ENCODE measurements at places on chromosomes 1 and 21.

- DNase-seq = no peak
Measured at GRCh38 chr1:168570652-168571051, 5.8 kb upstream of the XCL1 start.

DNA sequence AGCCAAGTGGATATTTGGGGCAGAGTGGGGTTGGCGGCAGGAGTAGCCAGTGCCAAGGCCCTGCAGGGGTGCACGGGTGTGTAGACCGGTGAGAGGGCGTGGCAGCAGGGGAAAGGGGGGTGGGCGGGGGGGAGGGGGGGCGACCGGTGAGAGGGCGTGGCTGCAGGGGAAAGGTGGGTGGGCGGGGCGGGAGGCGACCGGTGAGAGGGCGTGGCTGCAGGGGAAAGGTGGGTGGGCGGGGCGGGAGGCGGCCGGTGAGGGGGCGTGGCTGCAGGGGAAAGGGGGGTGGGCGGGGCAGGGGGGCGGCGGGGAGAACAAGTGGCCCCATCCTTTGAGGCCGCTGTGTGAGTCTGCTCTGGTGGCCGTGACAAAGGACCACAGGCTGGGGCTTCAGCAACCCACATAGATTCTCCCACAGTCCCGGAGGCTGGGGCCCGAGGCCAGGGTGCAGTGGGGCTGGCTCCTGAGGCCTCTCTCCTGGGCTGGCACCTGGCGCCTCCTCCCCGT is 25.8 kb downstream of the RRP1 start:
- DNase-seq = no peak

DNA sequence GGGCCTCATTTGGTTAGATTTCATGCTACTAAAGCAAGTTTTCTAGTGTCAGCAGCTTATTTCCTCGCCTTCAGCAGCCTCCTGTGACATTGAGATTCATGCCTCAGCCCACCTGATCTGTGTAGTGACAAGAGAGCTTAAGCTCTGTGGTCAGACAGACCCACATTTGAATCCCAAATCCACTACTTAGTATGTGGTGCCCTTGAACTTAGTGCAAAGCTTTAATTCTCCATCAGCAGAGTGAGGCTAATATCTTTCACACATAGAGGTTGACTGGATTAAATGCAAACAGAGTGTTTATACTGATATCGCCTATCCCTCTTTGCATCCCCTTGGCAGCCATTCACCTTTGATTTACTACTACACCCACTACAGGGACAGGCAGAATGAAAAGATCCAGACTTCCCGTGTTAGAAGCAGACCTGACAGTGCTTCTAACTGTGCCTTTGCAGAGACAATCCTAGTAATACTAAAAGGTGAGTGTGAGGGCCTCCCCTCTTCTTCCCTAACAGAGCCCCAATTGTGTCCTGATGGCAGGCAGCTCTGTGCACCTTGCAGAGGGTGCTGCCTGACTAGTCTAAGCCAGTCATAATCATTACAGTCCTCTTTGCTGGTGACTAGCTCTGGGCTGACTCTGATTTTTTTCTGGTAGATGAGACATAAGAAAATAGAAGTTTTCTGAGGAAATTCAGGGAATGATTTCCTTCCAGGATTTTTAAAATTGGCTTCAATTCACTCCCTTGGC is 264.0 kb downstream of the CTH start:
- no peak for DNase-seq

- no peak for DNase-seq
Measured at GRCh38 chr1:190000365-190000872, 477.2 kb downstream of the BRINP3 start.

DNA sequence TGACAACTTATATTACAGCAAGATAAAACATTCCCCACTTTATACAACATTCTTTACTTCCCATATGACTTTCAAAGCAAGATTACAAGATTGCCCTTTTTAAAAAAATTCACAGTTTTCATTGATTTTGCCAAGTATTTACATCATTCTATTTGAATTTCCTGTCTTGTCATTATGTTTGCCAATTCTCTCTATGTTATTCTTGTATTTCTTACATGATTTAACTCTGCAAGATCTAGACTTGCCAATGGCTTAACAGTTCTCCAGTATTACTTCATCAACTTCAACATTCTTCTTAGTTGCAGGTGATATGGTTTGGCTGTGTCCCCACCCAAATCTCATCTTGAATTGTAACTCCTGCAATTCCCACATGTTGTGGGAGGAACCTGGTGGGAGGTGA is 31.6 kb downstream of the FMO4 start:
- DNase-seq = no peak

DNA sequence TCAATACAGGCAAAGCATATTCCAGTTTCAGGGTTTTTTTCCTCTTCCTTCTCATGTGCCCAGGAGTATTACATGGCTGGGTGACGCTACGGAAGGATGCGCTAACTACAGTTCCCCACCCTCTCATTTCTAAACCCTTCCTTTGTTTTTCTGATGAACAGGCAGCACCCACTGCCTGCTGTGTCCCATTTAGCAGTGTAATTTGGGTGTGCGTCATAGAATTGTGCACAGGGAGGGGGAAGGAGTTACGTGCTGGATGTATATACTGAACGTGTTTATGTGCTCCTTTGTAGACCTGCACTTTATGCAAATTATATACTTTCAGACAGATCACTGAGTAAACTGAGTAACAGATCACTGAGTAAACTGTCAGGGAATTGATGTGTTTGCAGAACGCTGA is 44.5 kb downstream of the ELAPOR1 start:
- peak; percentile 80 for DNase-seq

DNA sequence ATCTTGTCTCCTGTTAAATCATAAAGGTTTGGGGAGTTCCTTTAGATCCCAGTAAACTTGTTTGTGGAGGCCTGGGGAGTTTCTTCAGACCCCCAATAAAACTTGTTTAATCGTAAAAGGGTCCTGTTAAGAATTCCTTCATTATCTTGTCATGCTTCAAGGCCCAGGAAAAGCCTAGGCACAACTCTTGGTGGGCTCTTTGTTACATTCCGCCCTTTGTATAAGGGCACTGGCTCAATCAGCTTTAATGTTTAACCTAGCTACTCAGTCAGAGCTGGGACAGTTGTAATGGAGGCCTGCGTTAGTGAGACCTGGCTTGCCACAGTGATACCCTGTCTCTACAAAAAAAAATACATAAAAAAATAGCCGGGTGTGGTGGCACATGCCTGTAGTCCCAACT is 77.2 kb downstream of the MPZL1 start:
- no peak for DNase-seq

GRCh38 chr21:45965084-45965809 is 16.3 kb upstream of the COL6A1 start:
- no peak for DNase-seq

DNA sequence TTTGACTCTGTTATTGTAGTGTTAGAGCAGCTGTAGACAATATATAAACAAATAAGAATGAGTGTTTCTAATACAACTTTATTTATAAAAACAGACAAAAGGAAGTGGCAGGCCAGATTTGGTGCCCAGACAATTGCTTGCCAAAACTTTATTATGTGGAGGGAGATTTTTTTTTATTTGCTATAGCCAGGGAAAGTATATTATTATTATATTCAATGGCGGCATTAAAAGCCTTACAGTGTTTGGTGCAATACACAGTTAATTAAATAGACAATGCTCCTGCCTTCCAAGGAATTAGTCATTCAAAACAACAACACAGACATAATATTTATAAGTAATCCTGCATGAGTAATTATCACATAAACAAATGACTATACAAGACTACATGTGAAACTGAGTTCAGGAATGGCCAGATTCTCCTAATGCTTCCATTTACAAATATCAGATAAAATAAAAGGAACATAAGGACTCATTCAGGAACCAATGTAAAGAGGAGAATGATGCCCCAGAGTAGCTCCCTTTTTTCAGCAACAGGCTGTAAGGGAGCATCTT is 10.6 kb upstream of the RC3H1 start:
- no peak for DNase-seq

GRCh38 chr1:197200272-197200899 is 53.9 kb upstream of the ASPM start:
- no peak for DNase-seq

- DNase-seq = no peak
Measured at GRCh38 chr1:6104631-6105030, 58.9 kb downstream of the KCNAB2 start.

- DNase-seq = no peak
Measured at GRCh38 chr1:69688193-69688592, 120.5 kb downstream of the LRRC7 start.

GRCh38 chr21:44763451-44764318 is 37.9 kb downstream of the UBE2G2 start:
- DNase-seq = no peak

- DNase-seq = no peak
Measured at GRCh38 chr1:202562444-202563060, 147.7 kb downstream of the SYT2 start.

DNA sequence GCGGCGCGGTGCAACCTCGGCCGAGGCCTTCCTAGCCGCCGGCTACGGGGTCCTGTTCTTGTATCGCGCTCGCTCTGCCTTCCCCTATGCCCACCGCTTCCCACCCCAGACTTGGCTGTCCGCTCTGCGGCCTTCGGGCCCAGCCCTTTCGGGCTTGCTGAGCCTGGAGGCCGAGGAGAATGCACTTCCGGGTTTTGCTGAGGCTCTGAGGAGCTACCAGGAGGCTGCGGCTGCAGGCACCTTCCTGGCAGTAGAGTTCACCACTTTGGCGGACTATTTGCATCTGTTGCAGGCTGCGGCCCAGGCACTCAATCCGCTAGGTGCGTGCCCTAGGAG is 379 bp downstream of the PPCS start:
- peak; percentile 67 for DNase-seq

DNA sequence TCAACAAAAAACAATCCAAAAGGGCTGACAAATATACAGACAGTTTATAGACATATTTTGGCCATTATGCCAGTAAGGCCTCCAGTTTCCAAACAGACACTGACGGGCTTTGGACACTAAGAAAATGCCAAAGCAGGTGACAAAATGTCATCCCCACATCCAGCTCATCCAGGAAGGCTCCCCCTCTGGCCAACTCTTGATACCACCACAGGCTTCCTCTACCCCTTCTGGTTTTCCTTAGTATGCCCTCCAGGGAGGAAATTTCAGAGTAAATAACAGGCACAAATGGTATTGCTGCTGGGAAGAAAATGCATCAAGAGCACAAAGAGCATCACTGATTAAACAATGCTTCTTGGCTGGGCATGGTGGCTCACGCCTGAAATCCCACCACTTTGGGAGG is 225.3 kb downstream of the VAV3 start:
- DNase-seq = no peak

DNA sequence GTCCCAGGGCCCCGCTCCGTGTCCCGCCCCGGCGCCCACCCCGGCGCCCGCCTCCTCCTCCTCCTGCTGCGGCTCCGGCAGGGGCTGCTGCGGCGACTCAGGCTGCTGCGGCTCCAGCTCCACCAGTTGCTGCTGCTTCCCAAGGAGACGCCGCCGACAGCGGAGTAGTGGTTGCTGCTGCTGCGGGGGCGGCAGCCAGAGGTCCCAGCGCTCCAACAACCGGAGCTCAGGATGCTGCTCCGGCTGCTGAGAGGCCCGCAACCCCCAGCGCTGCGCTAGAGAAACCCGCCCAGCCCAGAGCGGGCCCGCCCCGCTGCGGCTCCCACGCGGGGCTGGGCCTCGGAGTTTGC is 1.1 kb downstream of the CRCT1 start:
- no peak for DNase-seq

GRCh38 chr21:14451546-14451945 is 68.6 kb upstream of the HSPA13 start:
- no peak for DNase-seq

DNA sequence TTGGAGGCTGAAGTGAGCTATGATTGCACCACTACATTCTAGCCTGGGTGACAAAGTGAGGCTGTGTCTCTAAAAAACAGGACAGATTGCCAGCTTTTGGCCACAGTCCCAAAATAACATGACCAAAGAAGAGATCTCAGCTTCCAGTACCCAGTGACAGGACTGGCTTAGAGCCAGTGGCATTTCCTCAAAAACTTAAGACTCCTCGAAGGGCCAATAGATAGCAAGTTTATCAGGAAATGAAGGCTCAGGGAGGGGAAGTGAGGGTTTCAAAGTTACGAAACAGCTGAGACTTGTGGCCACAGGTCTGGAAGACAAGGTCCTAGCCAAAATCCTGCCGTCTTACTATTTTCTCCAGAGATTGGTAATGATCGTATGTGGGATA is 6.3 kb upstream of the TMEM39B start:
- no peak for DNase-seq

GRCh38 chr1:25031966-25032667 is 102.0 kb upstream of the RUNX3 start:
- peak; percentile 94 for DNase-seq

DNA sequence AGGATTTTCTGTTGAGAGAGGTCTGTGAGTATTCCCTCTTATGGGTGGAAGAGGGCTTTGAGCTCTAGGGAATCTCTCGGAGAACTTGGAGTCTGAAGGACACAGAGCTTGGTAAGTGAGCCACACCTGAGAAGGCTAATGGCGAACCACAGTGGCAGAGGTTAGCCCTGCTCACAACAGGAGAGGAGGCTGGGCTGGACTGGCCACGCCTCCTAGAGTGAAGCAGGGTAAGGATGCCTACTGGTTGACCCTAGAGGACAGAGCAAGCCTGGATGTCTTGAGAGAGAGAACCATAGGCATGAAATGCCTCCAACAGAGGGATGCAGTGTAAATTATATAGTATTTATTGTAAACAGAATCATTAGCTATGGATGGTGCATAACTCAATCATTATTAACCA is 232.6 kb downstream of the PCP4 start:
- no peak for DNase-seq

GRCh38 chr1:216902669-216903381 is 179.6 kb upstream of the ESRRG start:
- DNase-seq = no peak

GRCh38 chr1:23224739-23225648 is 7.7 kb upstream of the HTR1D start:
- peak; percentile 32 for DNase-seq

DNA sequence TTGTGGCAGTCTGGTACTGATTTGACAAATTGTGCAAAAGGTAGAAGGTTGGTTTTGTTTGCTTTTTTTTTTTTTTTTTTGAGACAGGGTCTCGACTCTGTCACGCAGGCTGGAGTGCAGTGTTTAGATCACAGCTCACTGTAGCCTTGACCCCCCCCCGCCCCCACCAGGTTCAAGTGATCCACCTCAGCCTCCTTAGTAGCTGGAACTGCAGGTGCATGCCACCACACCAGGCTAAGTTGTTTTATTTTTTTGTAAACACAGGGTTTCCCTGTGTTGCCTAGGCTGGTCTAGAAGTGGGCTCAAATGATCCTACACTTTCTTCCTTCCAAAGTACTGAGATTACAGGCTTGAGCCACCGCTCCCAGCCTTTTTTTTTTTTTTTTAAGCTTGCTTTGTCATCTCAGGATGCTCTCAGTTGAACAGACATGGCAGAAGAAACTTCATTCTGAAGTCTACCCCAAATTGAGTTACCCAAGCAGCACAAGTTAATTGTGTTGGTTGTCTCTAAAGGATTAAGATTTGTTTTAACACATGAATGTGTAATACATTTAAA is 8.2 kb downstream of the KDM1A start:
- no peak for DNase-seq
